COR-L47 (cell line): ENCODE measurements at places on chromosomes 3 and 15.

DNA sequence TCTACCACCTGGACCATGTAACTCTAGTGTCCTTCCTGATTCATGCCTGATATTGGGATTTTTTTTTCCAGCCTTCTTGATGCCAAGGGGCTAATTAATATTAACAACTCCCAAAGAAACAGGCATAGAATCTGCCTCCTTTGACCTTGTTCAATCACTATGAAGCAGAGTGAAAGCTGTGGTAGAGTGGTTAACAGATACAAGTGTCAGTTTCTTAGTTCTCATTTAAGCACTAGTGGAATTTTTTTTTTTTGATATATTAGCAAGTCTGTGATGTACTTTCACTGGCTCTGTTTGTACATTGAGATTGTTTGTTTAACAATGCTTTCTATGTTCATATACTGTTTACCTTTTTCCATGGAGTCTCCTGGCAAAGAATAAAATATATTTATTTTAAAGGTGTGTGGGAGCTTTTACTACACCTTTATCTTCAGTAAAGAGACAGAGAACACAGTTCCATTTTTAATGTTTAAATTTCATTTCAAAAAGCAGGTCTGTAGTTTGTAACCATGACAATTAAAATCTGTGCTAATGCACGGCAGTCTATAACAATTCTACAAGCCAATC, 67.1 kb downstream of the TOP2B start:
- no peak for DNase-seq

GRCh38 chr3:111781561-111782446, 77.3 kb upstream of the PHLDB2 start:
- no peak for DNase-seq

- DNase-seq = no peak
These were observed 213.8 kb upstream of the C2CD4B start for GRCh38 chr15:62378772-62379498.

DNA sequence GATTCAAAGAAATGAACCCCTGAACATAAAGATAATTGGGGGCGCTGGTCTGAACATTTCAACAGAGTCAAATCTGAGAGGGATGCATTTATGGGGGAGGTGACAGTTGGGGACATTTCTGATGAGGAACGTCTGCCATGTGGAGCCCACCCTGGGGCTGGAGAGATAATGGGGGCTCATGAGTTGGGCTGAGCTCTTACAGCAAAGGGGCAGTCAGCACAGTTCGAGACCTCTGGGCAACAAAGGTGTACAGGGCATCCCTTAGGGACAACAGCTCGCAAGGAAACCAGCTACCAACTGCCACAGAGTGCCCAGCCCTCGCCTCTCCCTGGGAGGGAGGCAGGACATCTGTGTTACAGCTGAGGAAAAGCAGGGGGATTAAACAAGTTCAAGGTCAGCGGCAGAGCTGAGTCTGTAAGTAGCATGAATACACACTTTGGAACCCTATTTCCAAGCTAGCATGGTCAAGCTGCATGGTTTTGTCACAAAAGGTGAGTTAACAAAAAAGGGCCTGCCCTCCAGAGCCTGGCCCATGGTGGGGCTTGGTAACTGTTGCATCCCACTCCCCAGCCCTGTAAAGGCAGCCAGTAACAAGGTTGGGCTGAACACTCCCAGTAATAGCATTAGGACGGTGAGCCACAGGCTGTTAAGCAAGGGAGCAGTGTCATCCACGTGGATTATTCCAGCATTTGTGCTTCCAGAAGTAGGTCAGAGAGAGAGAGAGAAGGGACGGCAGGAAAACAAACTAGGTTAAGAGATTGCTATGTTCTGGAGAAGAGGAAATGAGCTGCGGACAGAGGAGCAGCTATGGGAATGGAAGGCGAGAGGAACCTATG, 4.3 kb downstream of the GNB5 start:
- no peak for DNase-seq

DNA sequence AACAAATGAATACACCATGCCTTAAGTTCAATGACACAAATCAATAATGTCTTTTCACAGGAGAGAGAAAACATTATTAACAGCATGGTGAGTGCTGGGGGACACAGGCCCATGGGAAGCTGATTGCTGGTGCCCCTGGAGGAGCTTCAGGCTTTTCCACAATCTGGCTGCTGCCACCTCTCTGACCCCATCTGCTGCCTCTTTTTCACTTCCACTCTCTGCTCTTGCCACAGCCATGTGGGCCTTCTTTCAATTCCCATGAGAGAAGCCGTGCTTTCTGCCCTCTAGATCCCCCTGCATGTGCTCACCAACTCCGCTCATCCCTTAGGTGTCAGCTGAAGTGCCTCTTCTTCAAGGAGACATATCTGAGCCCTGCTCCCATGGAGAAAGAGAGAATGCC, 21.0 kb upstream of the CTXND1 start:
- no peak for DNase-seq

- peak; percentile 20 for DNase-seq
These were observed 15.4 kb upstream of the CSPG4 start for GRCh38 chr15:75727851-75728715.

DNA sequence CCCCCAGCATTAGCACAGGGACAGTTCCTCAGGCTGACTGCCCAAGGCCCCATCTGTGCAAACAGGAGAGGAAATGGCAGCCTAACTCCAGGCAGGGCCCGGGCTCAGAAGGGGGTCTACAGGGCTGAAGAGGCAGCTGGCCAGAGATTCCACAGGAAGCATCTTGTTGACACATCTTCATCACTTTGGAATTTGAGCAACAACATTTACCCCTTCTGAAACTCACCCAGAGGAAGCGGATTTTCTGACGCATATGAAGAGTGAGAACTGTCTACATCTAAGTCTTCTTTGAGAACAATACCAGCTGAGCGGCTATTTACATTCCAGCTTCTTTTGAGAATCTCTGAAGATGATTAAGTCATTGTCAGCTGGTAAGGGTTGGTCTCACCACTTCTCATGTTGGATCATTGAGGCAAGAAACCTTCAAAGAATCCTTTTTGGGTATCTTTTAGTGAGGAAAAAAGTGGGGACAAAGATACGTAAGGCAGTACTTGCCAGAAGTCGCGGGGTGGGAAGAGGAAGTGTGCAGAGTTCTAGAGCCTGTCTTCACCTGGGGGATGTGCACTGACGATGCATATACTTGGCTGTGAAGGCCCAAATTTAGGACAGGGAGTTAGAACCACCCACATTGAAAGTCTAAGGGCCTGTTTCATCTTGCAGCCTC, 25.4 kb upstream of the SRP14 start:
- no peak for DNase-seq

- DNase-seq = no peak
These were observed 858 bp downstream of the RBM5 start for GRCh38 chr3:50089609-50089945.

DNA sequence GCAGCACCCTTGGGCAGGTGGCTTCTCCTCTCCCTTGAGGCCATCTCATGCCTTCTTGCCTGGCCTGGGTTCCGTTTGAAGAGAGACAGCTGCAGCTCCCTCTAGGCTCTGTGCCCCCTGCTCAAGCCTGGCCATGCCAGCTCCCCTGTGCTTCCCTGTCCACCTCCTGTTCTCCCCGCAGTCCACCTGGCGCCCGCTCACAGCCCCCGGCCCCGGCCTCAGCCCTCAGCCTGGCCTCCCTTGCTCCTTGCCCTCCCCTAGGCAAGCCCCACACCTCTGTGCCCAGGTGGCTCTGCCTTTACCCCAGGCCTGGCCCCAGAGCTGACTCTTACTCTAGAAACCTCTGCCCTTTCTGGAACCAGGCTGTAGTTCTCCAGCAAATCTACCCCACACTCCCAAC, 13.9 kb upstream of the RHO start:
- no peak for DNase-seq

DNA sequence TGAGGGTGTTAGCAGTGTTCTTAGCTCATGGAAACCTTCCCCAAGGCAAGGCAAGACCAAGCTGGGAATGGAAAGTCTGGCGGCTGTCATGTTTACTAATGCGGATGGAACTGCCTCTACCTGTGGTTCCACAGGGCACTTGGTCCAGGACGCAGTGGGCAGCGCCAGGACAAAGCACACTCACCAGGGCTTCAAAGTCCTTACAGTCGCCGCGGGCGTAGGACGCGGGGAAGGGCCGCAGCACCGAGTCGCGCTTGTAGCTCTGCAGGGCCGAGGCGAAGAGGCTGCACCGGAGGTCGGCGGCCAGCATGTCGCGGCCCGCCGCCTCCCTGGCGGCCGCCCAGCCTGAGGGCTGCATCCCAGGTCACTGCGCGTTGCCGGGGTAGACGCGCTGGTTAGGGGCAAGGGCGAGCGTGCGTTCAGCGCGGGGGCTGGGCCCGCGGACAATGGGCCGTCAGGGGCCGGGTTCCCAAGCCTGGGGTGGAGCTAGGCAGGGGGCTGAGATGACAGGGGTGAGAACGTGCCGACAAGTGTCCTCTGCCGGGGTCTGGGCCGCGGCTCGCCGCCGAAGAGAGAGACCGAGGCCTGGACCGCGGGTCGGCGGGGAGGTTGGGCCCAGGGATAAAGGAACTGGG, 497 bp downstream of the PARP16 start:
- DNase-seq = peak; percentile 68

DNA sequence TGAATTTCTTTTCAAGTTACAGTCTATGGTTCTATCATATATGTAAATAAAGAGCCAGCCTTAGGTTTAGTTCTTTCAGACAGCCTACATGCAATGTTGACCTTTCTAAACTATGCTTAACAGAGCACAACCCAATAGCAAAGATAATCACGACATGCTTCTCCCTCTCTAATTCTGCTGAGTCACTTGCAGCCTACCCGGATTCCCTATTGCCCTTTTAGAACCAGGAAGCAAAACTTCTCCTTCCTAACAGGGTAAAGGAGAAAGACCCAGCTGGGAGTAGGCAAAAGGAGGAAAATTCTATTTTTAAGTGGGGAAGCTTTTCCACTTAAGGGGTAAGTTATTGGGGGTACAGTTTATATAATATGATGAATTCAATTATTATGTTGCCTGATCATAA, 79.3 kb downstream of the SLC7A14 start:
- no peak for DNase-seq

GRCh38 chr15:64067564-64068030, 21.3 kb upstream of the DAPK2 start:
- peak; percentile 36 for DNase-seq

DNA sequence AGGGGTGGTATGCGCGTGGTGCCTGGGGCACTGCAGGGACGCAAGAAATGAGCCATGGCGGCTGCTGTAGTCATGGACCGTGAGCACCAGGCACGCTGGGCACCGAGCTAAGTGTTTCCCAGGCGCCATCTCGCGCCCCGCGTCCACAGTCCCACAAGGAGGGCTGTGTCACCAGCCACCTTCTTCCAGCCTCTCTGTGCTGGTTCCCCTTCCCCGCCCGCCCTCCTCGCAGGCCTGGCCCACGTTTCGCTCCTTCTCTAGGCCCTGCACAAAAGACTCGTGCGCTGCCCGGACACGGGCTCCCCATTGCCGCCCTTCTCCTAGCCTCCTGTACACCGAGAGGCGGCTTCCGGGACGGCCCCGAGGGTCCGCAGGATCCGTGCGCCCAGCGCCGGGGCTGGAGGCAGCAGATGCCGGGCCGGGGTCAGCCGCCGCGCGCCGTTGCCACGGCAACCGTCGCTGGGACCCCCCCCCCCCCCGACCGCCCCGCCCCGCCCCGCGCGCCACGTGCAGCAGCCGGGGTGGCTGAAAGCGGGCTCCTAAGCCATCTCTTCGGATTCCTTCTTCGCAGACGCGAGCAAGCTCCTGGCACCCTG, 113.4 kb downstream of the SRGAP3 start:
- no peak for DNase-seq

DNA sequence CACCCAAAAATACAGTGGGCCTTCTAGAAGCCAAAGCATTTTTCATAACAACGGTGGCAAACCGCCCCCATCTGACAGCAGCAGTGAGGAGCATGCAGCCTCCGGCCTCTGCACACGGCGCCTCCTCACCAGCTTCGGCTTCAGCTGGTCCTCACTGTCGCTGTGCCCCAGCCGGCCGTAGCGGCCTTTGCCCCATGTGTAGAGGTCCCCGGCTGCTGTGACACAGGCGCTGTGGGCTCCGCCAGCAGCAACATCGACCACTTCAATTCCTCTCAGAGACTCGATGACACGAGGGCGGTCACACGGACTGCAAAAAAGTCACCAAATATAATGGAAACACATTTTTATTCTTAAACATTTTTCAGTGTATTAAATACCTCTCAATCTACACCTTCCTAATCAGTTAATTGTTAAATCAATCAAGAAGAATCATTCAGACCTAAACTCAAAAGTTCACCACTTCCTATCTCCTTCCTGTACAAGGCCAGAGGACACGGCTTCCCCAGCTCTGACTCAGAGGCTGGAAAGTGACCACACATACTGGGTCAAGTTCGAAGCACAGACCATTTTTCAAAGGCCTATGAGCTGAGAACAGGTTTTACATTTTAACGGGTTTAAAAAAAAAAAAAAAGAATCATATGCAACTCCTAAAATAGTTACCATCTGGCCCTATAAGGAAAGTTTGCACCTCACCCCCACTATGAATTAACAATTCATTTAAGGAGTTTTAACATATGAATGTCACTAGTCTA, 33.6 kb upstream of the OCA2 start:
- no peak for DNase-seq

DNA sequence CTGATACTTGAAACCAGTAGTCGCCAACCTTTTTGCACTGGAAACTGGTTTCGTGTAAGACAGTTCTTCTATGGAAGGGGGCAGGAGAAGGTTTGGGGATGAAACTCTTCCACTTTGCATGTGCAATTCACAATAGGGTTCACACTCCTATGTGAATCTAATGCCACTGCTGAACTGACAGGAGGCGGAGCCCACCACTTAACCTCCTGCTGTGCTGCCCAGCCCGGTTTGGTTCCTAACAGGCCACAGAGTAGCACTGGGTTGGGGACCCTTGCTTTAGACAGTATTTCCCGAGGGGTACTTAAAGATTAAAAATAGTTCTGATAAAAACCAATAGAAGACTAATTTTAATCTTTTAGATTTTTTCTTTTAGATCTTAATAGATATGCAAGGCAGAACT, 11.1 kb downstream of the TFG start:
- no peak for DNase-seq

DNA sequence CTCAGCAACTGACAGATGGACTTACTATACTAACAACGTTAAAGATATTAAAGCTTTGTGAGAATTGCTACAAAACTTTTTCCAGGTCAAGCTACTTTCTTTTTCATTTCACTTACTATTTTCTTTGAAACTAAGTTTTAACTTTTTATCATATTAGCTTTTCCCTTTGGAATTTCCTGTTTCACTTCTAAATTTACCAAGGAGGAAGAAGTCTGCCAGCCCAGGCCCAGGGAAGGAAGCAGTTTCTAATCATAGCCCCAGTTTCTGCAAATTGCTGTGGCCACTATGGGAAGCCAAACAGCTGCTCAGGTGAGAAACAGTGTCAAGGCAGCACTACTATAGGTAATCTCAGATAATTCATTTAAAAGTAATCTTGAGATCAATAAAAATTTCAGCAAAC, 18.4 kb downstream of the CYFIP1 start:
- DNase-seq = no peak

GRCh38 chr3:177522051-177522450, 324.8 kb upstream of the TBL1XR1 start:
- DNase-seq = no peak

- DNase-seq = no peak
These were observed 175.1 kb upstream of the KBTBD8 start for GRCh38 chr3:66823009-66823397.

- DNase-seq = no peak
These were observed 482.5 kb upstream of the TBL1XR1 start for GRCh38 chr3:177679568-177680471.
